ENCODE measurements at places on chromosomes 12 and 14.

DNA sequence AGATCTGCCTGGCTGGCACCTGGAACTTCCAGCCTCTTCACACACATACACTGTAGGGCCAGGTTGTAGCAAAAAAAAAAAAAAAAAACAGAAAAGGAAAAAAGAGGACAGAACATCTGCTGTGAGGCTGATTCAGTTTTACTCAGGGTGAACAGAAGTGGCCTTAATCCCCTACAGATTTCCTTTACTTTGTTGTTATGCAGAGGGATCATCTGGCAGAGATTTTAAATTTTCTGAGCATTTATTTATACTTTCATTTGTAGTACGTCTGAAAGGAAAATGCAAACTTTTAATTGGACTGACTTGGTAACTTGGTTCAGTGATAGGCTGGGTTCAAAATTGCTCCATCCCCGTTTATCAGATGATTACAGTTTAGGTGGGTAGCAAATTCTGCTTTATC lies 50.8 kb upstream of the PRICKLE1 start:
- DNase-seq, result no peak

GRCh38 chr14:91891721-91892220 lies 24.4 kb upstream of the TC2N start:
- no peak for DNase-seq

DNA sequence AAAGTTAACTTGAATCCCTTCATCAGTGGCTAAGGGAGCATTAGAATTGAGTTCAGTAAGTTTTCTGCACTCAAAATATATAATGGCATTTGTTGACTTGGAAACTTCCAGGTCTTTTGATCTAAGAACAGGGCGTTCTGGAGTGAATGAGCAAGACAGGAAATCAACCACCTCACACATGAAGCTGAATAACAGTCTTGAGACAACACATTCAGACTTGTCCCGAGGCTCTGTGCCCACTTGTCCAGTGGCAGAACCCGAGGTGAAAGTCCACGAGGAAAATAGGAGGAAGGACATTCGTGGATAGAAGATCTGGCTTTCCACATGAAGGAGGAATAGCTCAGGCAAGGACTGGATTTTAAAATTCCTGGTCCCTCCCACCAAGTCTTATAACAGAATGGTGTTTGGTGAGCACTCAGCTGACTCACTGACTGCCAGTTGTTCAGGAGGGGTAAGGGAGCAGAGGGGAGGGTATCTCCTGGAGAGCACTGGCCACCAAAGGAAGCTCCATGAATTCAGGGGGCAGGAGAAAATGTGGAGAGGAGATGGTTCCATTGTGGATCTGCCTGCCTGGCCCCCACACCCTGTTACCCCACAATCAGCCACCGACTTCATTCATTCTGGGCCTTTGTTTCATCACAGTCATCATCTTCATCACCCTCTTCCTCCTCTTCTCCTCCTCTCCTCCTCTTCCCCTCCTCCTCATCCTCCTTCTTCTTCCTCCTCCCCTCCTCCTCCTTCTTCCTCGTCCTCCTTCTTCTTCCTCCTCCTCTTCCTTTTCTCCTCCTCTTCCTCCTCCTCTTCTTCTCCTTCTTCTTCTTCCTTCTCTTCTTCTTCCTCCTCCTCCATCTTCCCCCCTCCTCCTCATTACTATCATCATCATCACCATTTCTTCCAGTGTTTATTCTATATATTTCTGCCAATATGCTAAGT lies 620.1 kb downstream of the MED13L start:
- no peak for DNase-seq

- DNase-seq, result no peak
These were observed 268.3 kb upstream of the SEL1L start for GRCh38 chr14:81801921-81802320.

DNA sequence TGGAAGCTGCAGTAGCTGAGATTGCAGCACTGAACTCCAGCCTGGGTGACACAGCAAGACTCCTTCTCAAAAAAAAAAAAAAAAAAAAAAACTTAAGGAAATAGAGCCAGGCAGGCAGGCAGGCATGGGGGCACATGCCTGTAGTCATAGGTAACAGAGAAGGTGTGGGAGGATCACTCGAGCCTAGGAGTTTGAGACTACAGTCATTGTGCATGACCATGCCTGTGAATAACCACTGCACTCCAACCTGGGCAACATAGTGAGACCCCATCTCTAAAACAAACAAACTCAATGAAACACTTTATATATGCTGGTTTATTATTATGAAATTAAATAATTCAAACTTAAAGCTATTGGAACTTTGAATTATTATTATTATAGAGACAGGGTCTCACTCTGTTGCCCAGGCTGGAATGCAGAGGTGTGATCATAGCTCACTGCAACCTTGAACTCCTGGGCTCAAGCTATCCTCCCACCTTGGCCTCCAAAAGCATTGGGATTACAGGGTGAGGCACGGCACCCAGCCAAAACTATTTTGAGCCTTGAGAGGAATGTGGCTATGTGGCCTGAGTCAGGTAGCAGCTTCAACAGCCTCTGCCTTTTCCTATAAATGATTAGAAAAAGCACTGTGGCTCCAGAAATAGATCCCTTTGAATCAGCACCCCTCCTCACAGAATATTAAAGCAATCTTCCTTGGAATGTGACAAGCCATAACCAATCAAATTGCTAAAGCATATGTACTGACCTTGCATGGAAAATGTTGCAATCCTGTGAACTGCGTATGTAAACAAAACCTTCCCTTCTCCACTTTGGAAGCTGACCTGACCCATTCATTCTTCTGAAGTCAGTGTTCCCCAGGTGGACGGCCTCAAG lies 34.7 kb upstream of the YY1 start:
- no peak for DNase-seq

DNA sequence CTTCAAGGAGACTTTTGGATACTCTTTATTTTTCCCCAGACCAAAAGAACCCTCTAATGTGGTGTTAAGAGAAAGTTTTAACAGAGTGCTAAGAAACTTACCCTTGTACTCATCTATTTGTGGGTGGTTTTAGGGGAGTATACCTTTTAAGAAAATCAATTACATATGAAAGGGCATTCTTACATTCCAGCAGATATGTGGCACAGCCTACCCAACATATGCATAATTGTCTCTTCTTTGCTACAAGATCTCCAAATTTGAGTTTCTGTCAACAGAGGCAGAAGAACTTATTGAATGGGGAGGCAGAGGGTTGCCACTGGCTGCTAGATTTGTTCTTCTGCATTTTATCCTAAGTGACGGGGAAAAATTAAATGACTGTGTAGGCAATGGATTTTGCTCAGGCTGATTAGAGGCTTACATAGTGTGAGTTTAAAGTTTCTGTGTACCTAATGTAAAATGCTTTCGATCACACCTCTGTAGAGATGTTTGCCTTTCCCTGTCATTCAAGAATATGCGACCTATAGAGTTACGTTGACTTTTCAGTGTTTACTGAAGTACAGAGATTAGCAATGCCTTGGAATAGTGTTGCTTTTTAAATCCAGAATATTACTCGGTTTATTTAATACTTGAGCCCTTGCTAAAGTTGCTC lies 54.6 kb downstream of the PROX2 start:
- no peak for DNase-seq
